Effector CD8-positive, alpha-beta T cell (primary cell): ENCODE measurements at places on chromosomes 16 and 17.

GRCh38 chr17:51189162-51189561, 23.0 kb downstream of the NME2 start:
- DNase-seq = no peak

GRCh38 chr16:69188236-69188549, 1.2 kb downstream of the SNTB2 start:
- no peak for DNase-seq

GRCh38 chr17:14197586-14197985, 39.1 kb downstream of the CDRT15 start:
- DNase-seq = no peak

DNA sequence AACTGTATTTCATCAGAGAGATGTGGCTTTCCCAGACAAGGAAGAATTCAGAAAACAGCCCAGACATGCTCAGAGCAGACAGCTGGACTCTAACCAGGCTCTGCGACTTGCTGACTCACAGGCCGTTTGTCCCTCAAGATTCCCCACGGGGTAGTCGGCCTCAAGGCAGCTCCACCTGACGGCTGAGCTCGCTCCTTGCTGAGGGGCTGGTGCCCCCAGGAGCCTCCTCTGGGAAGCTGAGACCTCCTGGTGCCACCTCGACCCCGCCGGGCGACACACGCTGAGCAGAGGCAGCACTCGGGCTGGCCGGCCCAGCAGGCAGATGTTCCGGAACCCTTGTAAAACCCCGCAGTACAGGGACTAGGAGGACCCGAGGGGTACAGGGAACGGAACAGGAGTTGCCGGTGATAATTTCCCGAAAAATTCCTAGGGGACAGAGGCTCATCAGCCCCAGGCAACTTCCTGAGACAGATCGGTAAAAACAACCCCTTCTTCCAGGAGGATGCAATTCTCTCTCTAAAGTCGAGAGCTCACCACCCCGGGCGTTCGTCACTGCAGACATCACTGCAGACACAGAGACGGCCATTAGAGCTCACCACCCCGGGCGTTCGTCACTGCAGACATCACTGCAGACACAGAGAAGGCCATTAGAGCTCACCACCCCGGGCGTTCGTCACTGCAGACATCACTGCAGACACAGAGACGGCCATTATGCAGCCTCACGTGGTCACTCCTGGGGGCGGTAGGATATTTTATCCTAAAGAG, 19.9 kb downstream of the RPH3AL start:
- no peak for DNase-seq

DNA sequence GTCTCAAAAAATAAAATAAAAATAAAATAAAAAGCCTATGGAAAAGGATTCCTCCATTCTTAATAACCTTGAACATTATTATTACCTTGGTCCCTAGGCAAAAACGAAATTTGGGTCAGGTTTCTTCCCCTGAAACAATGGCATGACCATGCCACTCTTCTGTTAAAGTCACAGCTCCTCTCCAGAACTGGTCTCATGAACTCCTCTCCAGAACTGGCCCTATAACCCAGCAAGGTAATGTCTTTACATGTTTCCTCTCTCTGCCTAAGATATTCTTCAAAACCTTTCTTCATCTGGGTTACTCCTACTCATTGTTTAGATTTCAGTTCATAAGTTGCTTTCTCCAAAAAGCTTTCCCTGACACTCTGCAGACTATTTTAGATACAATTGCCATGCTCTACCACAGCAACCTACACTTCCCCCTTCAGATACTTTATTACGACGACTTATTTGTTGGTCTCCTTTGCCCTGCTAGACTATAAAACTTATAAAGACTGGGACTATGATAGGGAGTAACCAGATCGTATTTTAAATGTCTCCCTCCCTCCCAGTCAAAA, 13.5 kb downstream of the TRIM37 start:
- no peak for DNase-seq

GRCh38 chr16:30621765-30622164, 11.6 kb upstream of the ZNF689 start:
- no peak for DNase-seq

DNA sequence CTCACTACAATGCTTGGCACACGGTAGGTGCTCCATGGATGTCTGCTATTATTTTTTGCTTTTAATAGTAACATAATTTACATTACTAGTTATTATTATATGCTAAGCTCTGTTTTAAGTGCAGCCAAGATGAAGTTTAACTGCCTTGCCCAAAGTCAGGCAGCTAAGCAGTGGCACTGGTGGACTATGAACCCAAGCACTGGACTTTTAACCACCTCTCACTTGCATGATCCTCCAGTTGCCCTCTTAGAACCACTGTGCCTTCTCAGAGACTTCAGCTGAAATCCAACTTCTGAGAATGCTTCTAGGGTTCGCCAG, 1.5 kb upstream of the ZNF207 start:
- DNase-seq = no peak
